ENCODE measurements at places on chromosomes 7 and 10. TPM values are rescaled to one million over a fixed set of nuclear protein-coding genes. Genes with fewer than 3 reads are reported as not detected.

The GPR26 gene
- not detected for total RNA-seq

The DNAJB12 gene
- 23.8 TPM for total RNA-seq

The ANKRD22 gene
- total RNA-seq = not detected

The MYPN gene
- total RNA-seq = under 0.01 TPM

Data from smooth muscle cell of the umbilical artery (primary cell).